NCI-H446 treated with DMSO at 0.1 percent for 48 hours (cell line): ENCODE measurements at places on chromosomes 6 and 20.

GRCh38 chr20:2871111-2871465, 2.2 kb upstream of the PTPRA start:
- DNase-seq: no peak

DNA sequence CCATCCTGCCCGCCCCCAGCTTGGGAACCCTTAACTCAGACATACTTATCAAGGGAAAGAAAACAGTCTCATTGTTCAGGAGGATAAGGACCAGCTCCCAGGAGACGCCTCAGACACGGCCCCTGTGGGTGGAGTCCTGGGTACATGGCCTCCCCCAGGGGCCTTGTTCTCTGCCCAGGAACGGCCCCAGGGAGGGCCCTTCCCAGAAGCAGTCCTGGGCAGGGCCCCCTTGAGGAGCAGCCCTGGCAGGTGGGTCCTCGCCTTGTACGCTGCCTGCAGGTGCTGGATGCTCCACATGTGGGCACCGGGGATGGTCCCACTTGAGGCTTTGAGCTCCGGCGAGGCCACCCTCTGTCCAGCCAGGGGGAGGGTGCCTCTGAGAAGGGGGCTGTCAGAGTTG, 4.5 kb upstream of the GATA5 start:
- DNase-seq: no peak

DNA sequence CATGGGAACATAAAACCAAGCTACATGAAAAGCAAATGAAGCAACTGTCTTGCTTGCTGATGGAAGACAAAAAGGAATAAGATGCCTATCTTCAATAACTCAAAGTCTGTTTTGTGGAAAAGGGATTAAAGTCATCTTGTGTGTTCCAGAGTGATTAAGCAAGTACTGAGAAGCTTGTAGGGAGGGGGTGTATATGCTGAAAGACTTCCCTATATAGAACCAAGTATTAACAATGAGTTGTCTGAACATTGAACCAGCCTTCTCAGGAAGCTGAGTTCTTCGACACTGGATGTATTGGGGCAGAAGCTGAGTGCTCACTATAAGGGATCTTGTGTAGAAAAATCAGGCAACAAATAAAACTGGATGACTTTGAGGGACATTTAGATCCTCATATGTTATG, 451.8 kb downstream of the CD83 start:
- DNase-seq: no peak

GRCh38 chr20:15637546-15637945, 935.7 kb downstream of the KIF16B start:
- DNase-seq: no peak

DNA sequence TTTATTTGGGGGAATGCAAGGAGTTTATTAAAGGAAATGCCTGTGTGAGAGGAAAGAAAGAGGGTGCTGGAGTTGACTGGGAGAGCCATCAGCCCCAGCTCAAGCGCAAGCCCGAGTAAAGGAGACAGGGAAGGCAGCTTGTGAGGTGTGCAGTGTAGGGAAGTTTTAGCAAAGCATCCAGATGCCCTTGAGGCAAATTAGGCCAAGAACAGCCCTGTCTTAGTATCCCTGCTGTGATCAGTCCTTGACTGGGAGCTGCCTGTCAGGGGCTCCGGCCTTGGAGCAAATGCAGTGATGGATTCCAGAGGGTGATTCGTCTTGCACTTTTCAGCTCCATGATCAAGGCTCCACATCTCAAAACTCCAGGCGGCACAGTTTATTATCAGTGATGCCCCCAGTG, 561.7 kb downstream of the KIF16B start:
- no peak for DNase-seq

- DNase-seq: no peak
These were observed 147.5 kb upstream of the SYNDIG1 start for GRCh38 chr20:24321973-24322372.

DNA sequence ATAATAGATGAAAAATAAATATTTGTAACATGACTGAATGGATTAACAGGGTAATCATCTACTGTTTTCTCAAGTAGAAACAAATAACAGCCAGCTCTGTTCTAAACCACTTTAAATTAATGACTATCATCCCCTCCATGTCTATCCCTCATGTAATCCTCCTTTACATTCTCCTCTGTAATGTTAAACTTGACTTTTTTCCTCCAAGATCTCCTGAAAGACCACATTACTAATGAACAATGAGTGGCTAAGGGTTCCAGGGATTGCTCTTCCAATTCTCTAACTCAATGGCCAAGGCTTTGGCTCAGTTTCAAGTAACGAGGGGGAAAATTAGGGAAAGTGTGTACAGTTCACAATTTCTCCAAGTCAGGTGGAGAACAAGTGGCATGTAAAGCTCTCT, 37.6 kb upstream of the FBXL4 start:
- no peak for DNase-seq

- no peak for DNase-seq
These were observed 6.7 kb upstream of the KLHL31 start for GRCh38 chr6:53672237-53672636.

DNA sequence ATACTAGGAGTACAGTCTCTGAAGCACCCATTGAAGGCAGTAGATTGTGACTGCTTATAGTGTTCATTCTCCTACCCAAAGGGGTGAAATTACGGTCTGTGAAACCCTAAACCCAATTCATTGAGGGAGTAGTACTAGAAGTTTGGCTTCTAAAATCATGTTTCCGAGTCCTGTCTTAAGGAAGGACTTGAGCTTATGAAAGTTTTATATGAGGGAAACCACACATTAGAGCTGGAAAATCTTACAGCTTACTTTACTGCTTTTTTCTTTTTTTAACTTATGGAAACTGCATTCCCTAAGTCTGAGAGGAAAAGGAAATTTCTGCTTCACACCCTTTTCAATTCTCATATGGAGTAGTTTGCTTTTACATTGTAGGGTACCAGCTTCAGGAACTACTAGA, 38.4 kb upstream of the PRIM2 start:
- DNase-seq: no peak

GRCh38 chr6:87431263-87431662, 23.5 kb downstream of the CFAP206 start:
- DNase-seq: no peak

DNA sequence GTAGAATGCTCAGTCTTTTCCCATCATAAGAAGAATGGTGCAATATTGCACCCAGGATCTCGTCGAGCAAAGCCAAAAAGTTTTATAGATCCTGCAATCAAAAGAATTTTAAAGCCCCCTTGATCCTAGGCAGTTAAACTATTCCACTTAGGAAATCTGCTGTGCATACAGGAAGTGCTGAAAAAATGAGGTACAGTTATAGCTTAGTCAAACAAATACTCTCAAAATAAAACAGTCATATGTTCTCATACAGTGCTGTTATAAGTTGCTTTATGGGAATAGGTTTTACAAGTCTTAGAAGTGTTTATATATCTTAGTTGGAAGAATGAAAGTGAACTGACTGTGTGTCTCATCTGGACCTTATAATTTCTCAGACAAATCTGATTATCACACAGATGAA, 232.6 kb upstream of the RAB32 start:
- DNase-seq: no peak

DNA sequence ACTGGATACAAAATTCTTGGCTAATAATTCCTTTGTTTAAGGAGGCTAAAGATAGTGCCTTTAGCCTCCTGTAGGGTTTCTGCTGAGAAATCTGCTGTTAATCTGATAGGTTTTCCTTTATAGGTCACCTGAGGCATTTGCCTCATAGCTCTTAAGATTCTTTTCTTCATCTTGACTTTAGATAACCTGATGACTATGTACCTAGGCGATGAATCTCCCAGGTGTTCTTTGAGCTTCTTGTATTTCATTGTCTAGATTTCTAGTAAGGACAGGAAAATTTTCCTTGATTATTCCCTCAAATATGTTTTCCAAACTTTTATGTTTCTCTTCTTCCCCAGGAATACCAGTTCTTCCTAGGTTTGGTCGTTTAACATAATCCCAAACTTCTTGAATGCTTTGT, 479.4 kb upstream of the MAN1A1 start:
- DNase-seq: no peak

DNA sequence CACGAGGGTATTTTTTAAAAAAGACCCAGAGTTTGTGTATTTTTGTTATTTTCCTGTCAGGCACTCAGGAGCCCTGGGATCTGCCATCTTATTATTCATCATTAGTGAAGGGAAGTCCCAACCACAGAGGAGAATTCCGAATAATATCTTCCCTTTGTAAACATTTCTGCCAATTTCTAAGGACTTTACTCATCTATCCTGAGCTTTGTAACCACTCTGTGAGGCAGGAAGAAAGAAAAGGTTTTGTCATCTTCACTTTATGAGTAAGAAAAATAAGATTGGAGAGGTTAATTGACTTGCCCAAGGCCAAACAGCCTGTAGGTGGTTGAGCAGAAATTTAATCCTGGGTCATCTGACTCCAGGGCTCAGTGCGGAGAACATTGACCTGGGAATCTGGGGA, 23.0 kb upstream of the IYD start:
- no peak for DNase-seq

GRCh38 chr6:110459137-110459536, 17.3 kb downstream of the SLC22A16 start:
- no peak for DNase-seq

DNA sequence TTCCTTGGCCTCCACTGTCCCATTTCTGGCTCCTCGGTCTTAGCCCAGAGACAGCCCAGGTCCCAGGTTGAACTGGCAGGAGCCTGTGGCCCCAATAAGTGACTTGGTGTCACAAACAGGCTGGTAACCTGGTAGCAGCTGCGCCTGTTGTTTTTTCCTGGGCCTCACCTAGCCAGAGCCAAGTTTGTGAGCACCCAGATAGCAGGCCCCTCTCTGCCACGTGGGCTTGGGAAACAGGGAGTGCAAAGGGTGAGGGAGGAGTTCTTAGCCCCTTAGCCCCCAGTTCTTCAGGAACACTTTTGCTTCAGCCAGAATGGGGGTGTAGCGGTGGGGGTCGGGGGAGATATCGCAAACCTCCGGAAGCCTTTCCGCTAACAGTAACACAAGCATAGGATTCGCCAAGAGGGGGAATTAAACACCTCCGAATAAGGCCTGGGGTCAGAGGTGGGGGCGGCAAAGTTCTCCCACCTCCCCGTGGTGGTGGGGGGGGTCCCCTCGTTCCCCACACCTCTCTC, 760 bp downstream of the C6orf132 start:
- DNase-seq: no peak

- DNase-seq: no peak
These were observed 76.8 kb downstream of the REV3L start for GRCh38 chr6:111406200-111406721.

DNA sequence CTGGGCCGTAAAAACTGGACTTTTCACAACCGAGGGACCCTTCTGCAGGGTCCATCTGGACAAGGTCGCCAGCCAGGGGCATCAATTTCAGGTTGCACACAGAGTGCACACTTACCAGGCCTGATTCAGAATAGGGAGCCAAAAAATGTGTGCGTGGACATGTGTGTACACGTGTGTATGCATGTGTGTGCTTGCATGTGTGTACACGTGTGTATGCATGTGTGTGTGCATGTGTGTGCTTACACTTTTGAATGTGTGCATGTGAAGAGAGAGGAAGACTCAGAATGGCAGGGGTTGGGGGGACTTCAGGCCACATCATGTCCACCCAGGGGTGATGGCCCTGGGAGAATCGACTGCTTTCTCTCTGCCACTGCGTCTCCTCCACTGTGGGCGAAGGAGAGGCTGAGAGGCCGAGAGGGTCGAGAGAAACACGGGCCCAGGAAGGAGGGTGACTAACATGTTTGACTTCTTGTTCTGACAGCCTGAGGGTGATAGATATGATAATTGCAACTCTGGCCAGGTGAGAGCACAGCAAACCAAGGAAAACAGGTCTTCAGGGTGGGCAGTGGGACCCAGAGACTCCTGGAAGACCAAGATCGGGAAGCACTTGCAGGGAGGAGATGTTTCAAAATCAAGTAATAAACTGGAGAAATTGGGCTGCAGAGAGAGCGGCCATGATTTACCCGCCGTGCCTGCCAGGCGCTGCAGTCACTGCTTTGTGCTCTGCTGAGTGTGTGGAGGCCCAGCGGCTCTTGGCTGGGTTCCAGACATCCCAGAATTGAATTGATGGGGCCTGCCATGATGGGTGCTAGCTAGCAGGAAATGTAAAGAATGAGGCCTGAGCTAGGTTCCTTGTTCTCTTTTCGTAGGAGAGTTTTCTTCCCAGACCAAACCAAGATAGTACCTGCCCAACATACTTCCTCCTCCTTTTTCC, 310.8 kb downstream of the QKI start:
- no peak for DNase-seq

DNA sequence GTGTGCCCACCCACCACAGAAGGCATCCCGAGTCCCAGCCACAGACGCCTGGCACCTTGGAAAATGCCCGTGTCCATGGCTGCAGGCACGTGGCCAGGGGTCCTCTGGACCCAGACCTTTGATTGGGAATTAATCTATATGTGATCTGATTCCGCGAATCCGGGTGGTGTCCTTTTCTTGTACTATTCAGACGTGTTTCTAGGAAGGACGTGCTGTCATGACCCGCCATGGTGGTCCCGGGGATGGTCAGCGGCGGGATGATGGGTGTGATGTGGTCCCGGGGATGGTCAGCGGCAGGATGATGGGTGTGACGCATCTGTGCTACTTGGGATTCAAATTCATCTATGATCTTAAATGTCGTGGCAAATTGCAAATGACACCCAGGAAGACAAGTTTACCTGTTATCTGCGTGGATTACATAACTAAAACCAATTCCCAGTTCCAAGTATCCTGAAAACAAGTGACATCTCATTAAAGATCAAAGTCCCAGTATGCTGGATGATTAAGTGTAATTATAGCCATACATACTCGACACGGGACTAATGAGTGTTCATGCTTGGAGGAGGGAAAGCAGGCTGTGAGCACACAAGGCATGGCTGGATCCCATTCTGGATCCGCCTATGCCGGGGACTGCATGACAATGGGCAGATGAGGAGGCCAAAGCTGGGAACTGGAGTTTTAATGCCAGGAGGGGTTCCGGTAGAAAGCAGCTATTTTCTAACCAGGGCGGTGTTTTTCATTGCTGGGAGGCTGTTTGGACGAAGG, 256.5 kb downstream of the TAF4 start:
- DNase-seq: no peak

- no peak for DNase-seq
These were observed 24.9 kb upstream of the IRF4 start for GRCh38 chr6:366389-367297.

DNA sequence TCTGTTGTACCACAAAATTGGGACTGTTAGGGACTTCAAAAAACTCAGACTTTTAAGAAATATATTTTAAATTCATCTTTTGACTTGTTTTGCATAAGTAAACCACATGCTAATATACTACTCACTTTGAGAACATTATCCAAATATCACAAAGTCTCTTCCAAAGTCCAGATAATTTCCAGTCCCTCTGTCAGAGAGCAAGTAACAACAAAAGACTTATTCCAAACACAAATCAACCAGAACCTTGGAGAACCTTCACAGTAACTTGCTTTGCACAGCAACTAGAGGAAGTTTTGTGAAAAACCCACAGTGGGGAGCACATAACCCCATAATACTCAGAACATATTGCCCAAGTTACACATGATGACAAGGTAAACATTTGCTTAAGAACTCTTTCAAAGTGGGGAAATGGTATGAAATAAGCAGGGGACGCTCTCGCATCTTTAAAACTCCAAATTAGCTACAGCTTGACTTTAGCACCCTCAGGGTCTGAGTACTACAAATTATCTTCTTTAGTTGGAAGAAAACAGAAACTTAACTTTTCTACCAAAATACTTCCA, 37.8 kb downstream of the CENPW start:
- DNase-seq: no peak
